Kidney (tissue), 22 donors: ENCODE measurements at places on chromosomes 1 and 21.

DNA sequence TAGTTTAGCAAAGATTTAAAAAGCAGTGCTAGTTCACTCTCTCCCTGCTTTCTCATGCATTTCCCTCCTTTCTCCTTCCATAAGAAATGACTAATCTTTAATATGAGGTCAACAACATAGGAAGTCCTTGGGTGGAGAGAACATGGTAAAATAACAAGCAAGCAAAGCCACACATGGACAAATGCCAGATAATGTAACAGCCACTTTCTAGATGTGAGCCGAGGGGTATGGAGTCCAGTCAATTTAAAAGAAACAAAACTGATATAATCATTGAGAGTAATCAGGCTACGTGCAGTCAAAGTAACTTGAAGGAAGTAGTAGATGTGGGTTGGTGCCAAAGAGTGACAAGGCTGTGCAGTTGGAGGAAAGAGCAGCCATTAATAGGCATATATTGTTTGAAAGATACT is 69.6 kb downstream of the DUSP10 start:
- no peak for DNase-seq

DNA sequence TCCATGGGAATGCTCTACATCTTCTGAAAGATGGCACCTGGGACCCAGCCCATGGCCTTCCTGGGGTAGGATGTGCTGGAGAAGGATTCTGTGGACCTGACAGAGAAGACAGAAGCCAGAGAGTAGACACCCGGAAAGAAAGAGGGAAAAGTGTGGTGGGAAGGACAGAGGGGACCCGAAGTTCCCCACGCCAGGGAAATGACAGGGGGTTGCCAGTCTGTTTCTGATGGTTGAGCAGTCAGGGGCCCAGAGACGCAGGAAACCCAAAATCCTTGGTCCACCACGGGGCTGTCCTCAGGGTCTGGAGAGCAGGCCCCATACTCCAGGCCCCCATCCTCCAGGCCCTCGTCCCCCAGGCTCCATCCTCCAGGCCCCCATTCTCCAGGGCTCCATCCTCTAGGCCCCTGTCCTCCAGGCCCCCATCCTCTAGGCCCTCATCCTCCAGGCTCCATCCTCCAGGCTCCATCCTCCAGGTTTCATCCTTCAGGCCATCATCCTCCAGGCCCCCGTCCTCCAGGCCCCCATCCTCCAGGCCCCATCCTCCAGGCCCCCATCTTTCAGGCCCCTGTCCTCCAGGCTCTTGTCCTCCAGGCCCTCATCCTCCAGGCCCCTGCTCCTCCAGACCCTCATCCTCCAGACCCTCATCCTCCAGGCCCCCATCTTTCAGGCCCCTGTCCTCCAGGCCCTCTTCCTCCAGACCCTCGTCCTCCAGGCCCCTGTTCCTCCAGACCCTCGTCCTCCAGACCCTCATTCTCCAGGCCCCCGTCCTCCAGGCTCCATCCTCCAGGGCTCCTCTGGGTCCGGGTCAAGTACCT is 1.0 kb upstream of the TFF2 start:
- peak; percentile 31 for DNase-seq

- DNase-seq, result peak; percentile 44
Observed at GRCh38 chr1:208240662-208241355, 3.4 kb downstream of the PLXNA2 start.

DNA sequence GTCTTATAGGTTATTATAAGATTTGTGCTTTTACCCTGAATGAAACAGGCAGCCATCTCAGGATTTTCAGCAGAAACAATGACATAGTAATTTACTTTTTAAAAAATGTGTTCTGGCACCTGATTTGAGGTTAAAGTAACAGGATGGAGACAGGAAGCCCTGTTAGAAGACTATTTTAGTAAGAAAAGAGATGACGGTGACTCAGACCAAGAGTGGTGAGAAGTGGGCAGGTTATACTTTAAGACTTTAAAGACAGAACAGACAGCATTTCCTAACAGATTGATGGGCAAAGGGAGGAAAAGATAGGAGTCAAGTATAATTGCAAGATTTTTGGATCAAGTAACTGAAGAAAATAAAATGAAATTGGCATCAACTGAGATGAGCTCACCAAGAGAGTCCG is 436.8 kb upstream of the NR5A2 start:
- no peak for DNase-seq

- DNase-seq, result no peak
Observed at GRCh38 chr1:90475631-90476030, 241.5 kb downstream of the BARHL2 start.

DNA sequence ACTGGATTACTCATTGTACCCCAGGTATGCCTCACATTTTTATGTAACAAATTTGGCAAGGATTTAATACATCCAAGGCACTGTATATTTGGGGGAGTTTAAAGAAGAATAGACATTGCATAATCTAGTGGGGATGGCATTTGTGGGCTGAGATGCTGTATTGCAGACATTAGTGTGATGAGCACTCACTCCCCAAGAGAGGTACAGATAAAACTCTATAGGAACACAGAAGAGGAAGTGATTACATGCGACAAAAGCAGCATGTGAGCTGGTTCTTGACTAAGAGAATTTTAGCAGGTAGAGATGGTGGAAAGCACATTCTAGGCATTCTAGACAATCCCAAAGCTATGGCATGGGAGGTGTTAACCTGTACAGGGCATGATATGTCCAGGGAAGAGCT is 24.2 kb upstream of the CDC14A start:
- DNase-seq, result no peak

- DNase-seq, result peak; percentile 68
Observed at GRCh38 chr21:45390121-45390751, 14.7 kb upstream of the COL18A1 start.

GRCh38 chr1:221718381-221719277 is 23.3 kb downstream of the DUSP10 start:
- no peak for DNase-seq

- no peak for DNase-seq
Observed at GRCh38 chr1:92587445-92587844, 100.7 kb upstream of the GFI1 start.
